Left lung (tissue), 14 donors: ENCODE measurements at places on chromosomes 2 and 18. TPM values are rescaled to one million over a fixed set of nuclear protein-coding genes. Genes with fewer than 3 reads are reported as not detected.

The ANKRD62 gene
- not detected for total RNA-seq

DNA sequence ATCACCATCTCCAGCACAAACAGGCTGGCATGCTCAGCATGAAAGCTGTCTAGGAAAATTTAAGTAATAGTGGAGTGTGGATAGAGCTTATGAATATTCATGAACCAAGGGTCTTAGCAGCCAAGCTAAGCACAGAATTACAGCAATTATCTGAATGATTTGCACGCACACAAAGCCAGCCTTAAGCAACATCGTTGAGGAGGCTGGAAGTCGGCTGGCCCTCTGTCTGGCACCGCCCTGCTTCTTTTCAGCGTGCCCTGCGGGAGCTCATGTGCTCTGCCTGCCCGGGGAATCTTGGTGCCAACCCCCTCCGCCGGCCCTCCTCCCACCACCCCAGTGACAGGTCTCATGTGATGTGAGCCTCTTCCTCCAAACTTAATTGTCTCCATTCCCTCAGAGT is 540.1 kb downstream of the CMPK2 start:
- no peak for DNase-seq

- DNase-seq: peak; percentile 45
Measured at GRCh38 chr2:236631281-236631855, 61.7 kb downstream of the ACKR3 start.

The PRKAG3 gene
- total RNA-seq: not detected

- no peak for DNase-seq
Measured at GRCh38 chr18:74499633-74500032, 3.5 kb downstream of the CNDP2 start.

- DNase-seq: no peak
Measured at GRCh38 chr2:72275084-72275483, 127.4 kb upstream of the CYP26B1 start.

GRCh38 chr2:151181524-151181923 is 80.1 kb downstream of the RBM43 start:
- DNase-seq: no peak

DNA sequence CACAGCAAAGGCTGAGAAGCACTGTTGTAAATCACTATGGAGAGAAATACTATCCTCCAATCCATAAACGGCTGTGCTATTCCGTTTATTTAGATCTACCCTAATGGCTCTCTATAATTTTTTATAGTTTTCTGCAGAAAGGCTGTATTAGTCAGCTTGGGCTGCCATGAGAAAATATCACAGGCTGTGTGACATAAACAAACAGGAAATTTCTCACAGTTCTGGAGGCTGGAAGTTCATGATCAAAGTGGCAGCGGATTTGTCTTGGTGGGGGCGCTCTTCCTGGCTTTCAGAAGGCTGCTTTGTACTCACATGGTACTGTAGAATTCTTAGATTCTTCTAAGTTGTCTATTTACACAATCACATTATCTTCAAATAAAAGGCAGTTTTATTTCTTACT is 44.1 kb downstream of the C1D start:
- no peak for DNase-seq

The IL37 gene
- total RNA-seq: not detected

- no peak for DNase-seq
Measured at GRCh38 chr18:3725115-3725514, 275.1 kb downstream of the TGIF1 start.

DNA sequence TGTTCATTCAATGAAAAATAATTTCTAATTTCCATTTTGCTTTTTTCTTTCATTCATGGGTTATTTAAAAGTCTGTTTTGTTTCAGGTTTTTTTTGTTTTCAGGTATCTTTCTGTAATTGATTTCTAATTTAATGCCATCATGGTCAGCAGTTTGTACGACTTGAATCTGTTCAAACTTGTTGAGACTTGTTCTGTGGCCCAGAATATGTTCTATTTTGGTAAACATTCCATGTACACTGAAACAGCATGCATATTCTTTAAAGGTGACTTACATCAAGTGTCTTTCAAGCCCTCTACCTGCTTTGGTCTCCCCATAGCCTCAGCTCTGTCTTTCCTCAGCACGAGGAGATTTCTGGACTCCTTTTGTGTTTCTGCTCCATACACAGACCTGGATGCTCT is 49.1 kb downstream of the CYP1B1 start:
- no peak for DNase-seq

The RAMP1 gene
- total RNA-seq: 7.0 TPM

DNA sequence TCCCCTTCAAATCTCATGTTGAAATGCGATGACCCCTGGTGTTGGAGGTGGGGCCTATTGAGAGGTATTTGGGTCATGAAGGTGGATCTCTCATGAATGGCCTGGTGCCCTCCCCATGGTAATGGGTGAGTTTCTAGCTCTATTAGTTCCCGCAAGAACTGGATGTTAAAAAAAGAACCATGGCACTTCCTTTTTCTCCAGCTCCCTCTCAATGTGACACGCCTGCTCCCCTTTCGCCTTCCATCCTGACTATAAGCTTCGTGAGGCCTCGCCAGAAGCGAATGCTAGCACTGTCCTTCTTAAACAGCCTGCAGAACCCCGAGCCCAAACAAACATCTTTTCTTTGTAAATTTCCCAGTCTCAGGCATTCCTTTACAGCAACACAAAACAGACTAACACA is 303.2 kb upstream of the REV1 start:
- DNase-seq: no peak

DNA sequence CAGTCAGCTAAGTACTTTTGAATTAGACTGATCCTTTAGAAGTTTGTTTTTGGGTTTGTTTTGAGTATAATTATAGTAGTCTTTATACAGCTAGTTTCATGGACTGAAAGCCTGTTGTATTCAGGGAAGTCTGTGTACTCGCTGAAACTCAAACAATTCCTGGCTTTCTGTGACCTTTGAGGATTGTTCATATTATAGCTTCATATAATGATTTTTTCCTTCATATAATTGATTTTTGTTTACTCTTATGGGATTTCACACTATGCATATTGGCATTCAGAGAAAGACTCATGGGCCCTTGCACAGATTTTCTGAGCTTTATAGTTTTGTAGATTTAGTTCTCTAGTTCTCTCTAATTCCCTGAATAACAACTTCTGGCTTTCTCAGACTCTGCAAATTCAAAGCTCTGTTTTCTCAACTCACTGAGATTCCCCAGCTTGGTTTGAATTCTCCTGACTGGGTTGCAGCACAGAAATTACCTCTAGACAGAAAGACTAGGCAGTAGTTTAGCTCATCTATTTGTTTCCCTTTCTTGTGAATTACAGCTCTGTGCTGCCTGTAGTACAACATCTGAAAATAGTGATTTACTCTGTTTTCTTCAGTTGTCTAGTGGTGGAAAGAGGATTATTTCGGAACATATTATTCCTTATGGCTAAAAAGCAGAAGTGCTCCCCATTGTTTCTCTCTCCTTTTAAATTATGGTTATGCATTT is 495.9 kb upstream of the CNTNAP5 start:
- no peak for DNase-seq

The LYG1 gene
- 0.93 TPM for total RNA-seq

The PTGR3 gene
- 25.7 TPM for total RNA-seq

- DNase-seq: no peak
Measured at GRCh38 chr2:134489732-134490384, 228.9 kb downstream of the TMEM163 start.

DNA sequence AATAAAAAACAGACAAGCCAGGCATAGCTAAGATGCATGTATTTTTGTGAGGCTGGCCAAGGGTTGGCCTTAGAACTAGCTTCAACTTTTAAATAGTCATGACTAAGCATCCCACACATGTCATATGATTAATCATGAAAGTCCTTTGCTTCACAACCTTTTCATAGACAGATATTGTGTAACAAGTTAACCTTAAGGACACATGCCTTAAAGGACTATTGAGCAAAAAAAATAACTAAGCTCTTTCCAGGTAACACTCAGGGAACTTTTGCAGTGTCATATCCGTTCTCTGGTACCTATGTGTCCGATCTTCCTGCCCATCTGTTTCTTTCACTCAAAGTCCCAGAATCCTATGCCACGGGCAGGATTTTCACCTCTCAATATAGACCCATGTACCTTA is 498.4 kb downstream of the STK39 start:
- DNase-seq: no peak

GRCh38 chr2:48693645-48694044 is 61.9 kb downstream of the LHCGR start:
- DNase-seq: no peak

DNA sequence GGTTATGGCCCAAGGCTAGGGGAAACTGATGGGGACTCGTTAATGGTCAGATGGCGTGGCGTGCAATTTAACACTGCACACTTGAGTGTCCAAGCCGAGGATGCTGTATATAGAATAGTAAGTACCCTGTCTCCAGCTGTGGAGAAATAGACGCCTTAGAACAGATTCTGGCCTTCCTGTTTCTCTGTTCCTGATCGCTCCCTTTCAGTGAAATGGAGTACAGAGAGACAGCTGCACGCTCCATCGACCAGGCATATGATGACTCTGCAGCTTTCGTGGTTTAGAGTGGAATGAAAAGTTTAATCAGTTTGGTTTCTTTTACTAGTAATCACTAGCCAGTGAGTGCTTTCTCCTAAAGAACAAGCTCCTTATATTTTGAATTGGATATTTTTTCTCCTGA is 213.4 kb downstream of the NEDD4L start:
- no peak for DNase-seq

- DNase-seq: no peak
Measured at GRCh38 chr18:25164211-25164847, 187.6 kb downstream of the ZNF521 start.

DNA sequence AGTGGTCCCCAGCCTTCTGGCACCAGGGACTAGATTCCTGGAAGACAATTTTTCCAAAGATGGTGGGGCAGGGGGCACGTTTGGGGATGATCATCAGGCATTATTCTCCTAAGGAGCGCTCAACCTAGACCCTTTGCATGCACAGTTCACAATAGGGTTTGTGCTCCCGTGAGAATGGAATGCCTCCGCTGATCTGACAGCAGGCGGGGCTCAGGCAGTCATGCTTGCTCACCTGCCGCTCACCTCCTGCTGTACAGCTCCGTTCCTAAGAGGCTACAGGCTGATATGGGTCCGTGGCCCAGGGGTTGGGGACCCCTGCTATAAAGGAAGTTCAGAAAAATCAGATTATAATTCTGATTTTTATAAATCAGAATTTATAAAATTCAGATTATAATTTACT is 22.3 kb upstream of the TYMS start:
- DNase-seq: no peak

GRCh38 chr2:208549546-208550158 is 143.1 kb downstream of the PTH2R start:
- DNase-seq: no peak

- no peak for DNase-seq
Measured at GRCh38 chr2:144114760-144115159, 405.2 kb downstream of the ZEB2 start.

DNA sequence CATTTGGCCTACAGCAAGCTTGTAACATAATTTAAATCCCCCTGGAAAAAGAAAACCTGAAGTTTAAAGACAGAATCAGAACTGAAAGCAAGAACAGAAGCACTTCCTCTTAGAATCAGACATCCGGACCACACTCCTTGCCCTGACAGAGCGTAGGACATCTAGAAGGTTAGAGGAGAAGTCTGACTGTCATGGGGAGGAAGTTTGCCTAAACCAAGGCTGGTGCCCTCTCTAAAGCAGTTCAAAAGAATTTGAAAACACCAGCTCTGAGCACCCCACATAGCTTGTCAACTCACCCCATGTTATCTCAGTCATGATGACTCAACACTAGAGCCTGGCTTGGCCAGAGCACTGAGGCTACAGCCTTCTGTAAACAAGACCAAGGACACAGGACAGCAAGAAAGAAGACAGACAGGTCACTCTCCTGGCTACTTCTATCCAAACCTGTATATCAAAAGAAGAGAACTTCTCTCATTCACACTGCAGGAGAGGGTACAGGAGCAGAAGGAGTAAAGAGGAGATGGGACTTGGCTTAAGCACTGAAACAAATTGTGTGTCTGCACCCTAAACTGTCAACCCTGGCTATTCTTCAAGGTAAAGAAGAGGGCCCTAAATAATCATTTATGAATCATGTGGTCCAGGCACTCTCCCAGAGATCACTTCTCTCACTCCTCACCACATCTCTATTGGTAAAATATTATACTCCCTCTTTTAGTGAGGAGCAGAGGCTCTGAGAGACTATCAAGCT is 198.6 kb downstream of the MEMO1 start:
- DNase-seq: peak; percentile 2

The NEURL3 gene
- total RNA-seq: 0.23 TPM

DNA sequence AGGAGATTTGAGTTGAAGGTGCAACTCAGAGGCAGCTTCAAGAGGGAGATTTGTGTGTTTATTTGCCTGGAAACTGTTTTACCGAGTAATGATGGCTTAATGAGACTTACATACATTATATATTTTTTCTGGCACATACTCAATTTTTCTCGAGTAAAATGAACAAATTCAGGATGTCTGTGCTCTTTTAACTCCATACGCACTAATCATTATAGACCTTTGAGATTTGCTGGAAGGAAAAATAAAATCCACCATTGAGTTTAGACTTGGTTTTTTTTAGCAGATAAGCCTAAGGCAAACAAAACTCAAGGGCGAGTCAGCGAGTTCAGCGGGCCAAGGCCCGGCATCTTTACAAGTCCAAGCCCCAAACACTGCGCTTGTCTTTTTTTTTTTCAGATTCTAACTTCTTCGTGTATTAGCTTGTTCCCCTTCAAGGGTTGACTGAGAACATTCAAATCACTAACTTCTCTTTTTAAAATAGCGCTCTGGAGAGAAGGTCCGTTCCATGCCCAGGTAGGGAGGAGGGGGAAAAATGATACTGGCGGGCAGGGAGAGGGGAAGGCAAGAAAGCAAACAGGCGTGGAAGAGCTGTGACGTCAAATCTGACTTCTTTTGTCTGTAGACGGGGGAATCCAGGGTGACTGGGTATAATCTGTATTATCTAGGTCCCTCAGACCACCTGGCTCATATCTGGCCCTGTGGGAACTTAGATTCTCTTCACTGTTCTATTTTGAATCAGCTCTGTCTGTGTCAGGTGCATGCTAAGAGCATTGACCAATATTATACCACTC is 72.7 kb upstream of the MAP3K20 start:
- no peak for DNase-seq

- DNase-seq: no peak
Measured at GRCh38 chr2:117321816-117322215, 492.7 kb upstream of the DDX18 start.

The CFAP65 gene
- total RNA-seq: not detected

- DNase-seq: no peak
Measured at GRCh38 chr18:7084080-7085065, 33.2 kb downstream of the LAMA1 start.

The NEU2 gene
- not detected for total RNA-seq

- no peak for DNase-seq
Measured at GRCh38 chr2:156300337-156300736, 32.2 kb downstream of the NR4A2 start.

The RND3 gene
- total RNA-seq: 28.3 TPM

The ABCG8 gene
- total RNA-seq: not detected

DNA sequence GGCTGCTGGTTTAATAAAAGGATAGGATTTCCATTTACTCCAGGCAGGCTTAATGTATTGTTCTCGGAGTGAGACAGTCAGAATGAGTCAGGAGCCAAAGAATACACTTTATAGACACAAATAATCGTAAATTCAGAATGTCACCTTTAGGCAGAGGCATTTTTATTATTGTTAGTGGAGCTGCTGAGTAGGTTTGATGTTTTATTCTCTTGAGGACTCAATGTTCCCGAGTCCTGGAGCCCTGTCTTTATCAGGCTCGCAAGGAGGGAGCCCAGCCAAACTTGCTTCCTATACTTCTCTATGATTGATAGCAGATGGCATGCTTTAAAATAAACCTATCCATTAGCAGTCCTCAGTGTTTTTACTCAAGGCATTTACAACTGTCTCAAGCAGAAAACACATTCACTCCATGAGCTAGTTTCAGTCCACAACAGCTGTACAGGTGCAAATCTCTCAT is 492.3 kb upstream of the ZEB2 start:
- DNase-seq: no peak
